Activated CD8-positive, alpha-beta memory T cell treated with anti-CD3 and anti-CD28 coated beads for 4 hours (primary cell): ENCODE measurements at places on chromosomes 16 and 17.

DNA sequence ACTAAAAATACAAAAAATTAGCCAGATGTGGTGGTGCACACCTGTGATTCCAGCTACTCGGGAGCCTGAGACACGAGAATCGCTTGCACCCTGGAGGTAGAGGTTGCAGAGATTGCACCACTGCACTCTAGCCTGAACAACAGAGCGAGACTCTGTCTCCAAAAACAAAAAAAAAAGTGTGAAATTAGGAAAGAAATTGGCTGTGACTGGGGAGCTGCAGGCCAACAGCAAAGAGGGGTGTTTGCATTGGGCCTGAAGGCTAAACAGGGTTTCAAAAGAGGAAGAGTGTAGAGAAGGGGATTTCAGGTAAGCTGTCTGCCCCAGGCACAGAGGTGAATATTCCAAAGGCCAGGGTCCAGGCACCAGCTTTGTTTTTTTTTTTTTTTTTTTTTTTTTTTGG, 9.4 kb downstream of the BMERB1 start:
- DNase-seq = no peak

- no peak for DNase-seq
Measured at GRCh38 chr16:11182411-11182810, 73.6 kb downstream of the SOCS1 start.

GRCh38 chr16:84356591-84357116, 11.7 kb upstream of the ATP2C2 start:
- no peak for DNase-seq

DNA sequence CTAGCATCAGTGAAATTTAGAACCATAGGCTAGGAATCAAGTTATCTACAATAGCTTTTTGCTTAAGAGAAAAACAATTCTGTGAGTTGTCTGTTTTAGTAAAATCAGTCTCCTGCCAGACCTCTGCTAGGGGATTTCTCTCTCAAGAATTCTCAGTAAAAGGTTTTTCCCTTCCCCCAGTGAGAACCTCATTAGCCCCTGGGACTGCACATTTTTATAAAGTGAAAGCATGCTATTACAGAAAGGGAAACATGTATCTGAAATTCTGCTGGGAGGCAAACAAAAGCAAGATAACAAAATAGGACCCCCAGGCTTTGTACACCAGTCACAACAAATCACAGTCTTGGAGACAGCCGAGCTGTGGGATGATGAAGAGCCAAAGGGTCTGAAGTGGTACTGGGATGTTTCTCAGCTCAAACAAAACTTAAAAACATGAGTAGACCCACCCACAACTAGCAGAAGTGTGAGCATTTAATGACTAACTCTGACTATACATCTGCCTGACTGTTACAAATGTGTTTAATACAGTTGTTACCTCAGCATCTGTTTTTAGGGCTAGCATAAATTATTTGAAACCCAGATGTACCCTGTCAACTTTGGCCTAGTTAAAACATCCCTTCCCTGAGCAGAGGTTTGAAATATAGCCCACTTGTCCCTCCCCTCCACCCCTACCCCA, 20.0 kb upstream of the GLG1 start:
- no peak for DNase-seq

GRCh38 chr17:57443781-57444180, 187.5 kb downstream of the MSI2 start:
- DNase-seq = no peak

GRCh38 chr16:50697881-50698767, 4.7 kb downstream of the NOD2 start:
- DNase-seq = no peak

GRCh38 chr16:10647264-10647720, 47.4 kb downstream of the TEKT5 start:
- DNase-seq = no peak

GRCh38 chr16:2969545-2970521, 685 bp downstream of the PAQR4 start:
- no peak for DNase-seq

- DNase-seq = no peak
Measured at GRCh38 chr17:40433551-40434415, 9.5 kb upstream of the IGFBP4 start.

- no peak for DNase-seq
Measured at GRCh38 chr17:20171741-20172365, 162.7 kb downstream of the SPECC1 start.

GRCh38 chr17:79620207-79621038, 9.6 kb upstream of the RBFOX3 start:
- no peak for DNase-seq

GRCh38 chr17:4551141-4551540, 4.0 kb downstream of the MYBBP1A start:
- no peak for DNase-seq

DNA sequence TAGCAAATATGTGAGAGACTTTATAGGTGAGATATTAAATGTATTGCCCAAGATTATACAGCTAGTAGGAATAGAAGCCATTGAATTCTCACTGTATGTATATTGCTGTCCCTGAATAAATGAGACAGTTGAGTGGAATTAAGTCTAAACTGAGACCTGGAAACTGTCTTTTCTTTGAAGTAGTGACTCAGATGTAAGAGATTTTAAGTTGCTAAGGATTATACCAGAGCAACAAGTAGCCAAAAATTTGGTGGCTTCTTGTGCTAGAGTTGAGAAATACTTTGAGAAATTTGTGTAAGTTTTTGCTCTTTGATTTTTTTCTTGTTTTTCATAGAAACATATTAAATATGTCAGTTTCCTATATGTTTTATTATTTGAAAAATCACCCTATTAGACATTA, 58.7 kb downstream of the TANC2 start:
- DNase-seq = no peak

- DNase-seq = peak; percentile 62
Measured at GRCh38 chr16:180681-181564, 664 bp downstream of the HBQ1 start.

DNA sequence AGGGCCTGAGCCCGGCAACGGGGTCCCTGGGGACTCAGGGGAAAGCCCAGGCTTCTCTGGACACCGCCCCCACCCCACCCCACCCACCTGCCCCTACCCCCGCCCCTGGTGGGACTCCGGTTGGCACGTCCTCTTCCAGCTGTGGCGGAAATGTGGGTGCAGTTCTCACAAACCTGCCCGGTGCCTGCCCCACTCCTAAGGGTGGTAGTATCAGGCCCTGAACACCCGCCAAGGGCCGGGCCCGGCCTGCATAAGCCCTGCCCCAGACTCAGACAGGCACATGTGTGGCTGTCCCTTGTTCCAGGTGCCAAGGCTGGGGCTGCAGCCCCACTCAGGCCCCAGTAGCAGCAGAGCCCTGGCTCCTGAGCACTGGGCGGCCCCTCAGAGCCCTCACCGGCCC, 58.1 kb downstream of the ACTG1 start:
- no peak for DNase-seq

DNA sequence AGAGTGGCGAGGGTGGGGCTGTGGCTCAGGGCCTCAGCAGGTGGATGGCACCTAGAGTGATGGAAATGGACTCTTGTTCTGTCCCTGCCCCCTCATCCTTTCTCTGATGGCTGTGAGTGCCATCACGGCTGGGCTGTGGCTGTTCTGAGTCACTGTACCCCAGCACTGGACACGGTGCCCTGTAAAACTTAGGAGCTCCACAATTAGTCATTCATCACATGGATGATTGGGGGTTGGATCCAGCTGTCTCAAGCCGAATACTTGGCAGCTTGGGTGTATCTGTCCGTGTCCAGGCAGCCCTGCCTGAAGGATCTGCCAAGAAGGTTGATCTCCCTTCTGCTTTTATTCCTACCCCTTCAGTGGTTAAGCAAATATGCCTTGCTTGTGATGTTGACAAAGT, 295.5 kb upstream of the EEF2KMT start:
- DNase-seq = no peak

DNA sequence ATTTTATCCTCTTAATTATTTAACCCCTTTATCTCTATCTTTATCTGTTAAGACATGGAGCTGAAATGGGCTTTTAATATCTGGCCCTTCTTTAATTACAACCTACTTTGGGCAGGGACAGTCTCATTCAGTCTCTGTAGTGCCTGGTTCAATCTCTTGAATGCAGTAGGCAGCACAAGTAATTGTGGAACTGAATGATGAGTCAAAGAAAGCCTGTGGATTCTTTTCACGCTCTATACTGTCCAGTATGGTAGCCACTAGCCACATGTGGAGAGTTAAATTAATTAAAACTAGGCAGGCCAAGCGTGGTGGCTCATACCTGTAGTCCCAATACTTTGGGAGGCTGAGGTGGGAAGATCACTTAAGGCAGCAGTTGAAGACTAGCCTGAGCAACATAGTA, 9.3 kb downstream of the BPTF start:
- no peak for DNase-seq

DNA sequence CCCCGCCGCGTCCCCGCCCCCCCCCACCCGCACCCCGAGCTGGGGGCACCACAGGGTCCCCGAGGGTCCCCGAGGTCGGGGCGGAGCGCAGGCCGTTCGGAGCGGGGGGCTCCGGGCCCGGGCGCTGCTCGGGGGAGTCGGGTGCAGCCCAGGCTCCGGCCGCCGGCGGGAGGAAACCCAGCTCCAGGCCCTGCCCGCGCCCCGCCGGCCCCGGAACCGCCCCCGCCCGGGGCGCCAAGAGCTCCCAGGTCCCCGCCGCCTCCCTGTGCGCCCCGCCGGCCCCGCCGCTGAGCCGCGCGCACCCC, 33.2 kb upstream of the RPH3AL start:
- no peak for DNase-seq

GRCh38 chr16:51312363-51313150, 161.5 kb upstream of the SALL1 start:
- DNase-seq = no peak

DNA sequence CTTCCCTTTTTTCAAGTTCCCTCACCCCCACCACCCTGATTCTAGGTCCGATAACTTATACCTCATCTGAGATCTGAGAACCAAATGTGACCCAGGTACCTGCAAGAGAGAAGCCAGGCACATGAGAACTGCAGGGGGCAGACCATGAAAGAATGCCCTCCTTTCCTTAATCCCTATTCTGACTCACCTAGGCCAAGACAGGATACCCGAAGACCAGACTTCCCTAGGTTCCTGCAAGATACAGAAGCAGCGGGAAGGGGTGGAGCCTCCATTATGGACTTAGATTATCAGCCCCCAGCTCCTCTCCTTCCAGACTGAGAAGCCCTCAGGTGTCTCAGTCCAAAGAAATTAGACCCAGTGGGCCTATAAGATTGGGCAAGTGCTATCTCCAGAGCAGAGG, 2.1 kb downstream of the KCNAB3 start:
- DNase-seq = no peak
